NCI-H446 (cell line): ENCODE measurements at places on chromosomes 3 and 15.

DNA sequence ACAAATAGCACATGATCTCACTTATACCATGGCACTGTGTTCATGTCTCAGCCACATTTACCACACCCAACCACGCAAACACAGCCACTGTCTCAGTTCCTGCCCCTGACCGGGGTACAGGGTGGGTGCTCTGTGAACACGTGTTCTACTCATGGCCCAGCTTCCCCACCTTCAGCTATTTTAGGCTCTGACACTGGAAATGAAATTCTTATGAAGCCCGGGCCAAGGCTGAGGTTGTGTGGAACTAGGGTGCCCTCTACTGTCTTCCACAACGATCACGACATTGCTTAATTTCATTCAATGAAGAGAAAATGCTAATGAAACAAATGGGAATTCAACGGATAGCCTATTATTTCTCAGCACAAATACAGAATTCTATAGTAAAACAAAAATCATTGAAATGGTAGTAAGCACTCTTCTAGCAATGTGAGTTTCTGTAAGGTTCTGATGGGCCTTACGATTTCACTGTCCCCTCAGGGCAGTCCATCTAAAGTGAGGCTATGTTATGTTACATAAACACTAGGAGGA is 2.1 kb upstream of the GABRA5 start:
- no peak for DNase-seq

- no peak for DNase-seq
These were observed 8.5 kb downstream of the BHLHE40 start for GRCh38 chr3:4987538-4988296.

DNA sequence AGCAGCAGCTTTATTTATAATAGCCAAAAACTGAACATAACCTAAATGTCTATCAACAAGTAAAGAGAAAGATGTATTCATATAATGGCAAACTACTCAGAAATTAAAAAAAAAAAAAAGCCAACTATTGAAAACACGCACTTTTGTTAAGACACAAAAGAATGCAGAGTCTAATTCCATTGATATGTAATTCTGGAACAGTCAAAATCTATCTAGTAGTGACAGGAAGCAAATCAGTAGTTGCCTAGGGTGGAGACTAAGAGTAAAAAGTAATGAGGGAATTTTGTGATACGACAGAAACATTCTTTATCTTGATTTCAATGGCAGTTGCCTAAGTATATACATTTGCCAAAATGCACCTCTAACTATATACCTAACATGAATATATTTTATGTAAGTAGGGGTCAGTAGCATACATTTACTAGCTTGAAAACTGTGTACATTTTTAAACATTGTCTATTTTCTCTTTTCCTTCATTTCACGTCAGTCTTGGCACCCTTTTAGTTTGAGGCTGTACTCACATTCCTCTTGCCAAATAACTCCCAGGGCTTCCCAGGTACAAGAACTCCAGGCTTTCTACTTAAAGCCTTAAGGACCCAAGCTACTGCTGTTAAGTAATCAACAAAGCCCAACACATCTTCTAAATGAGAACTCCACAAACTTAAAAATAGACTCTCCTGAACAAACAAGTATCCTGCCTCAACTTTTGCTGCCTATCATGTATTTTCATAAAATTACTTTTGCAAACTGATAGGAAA is 54.7 kb downstream of the ADAM10 start:
- DNase-seq: no peak

GRCh38 chr3:29486096-29486495 is 205.2 kb downstream of the RBMS3 start:
- DNase-seq: no peak

DNA sequence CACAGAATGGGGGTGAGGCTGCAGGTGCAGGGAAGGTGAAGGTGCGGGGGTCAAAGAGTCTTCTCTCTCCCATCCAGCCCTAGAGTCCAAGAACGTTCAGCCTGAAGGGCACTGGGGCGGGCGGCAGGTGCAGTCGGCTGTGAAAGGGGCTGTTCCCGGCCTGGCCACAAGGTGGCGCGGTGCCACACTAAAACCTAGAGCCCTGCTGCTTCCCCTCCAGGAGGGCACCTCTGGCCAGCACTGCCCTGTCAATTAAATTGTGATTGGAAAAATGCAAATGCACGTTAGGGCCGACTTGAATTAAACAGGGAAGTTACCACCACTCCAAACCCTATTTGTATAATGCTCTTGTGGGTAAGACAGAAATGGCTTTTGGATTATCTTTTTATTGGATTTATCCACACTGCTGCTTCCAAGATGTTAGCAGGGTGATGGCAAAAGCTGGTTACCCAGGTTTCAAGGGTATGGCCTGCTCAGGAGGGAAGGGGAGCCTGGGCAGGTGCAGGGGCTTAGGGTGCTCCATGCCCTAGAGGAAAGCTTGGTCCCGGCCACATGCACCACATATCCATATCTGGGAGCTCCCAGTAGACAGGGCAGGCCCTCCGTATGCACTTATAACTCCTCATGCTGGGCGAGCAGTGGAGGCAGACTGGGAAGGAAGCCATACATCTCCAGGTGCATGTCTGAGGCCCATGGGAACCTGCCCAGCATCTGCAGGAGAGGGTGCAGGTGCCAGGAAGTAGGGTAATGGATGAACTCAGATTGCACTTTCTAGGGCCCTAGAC is 119.8 kb downstream of the ADCY5 start:
- DNase-seq: peak; percentile 77

GRCh38 chr3:106589311-106589942 is 720.6 kb upstream of the CBLB start:
- no peak for DNase-seq
